ENCODE measurements at places on chromosomes 2 and 18. TPM values are rescaled to one million over a fixed set of nuclear protein-coding genes. Genes with fewer than 3 reads are reported as not detected.

Gene AKAIN1
- not detected for total RNA-seq

Gene EGR4
- total RNA-seq, result 0.83 TPM

Gene TRIB2
- 18.4 TPM for total RNA-seq

Gene CNNM3
- 6.5 TPM for total RNA-seq

Gene REG1B
- not detected for total RNA-seq

Gene KCNK3
- under 0.01 TPM for total RNA-seq

Gene ALK
- total RNA-seq, result under 0.01 TPM

Gene TNFRSF11A
- 0.66 TPM for total RNA-seq

Gene CCDC141
- total RNA-seq, result 0.29 TPM

Gene KRTCAP3
- total RNA-seq, result not detected

Gene GPR35
- 0.99 TPM for total RNA-seq

Gene CCDC178
- 0.29 TPM for total RNA-seq

Gene UCN
- total RNA-seq, result 1.8 TPM

Gene APCDD1
- 4.5 TPM for total RNA-seq

Gene NPAS2
- total RNA-seq, result 9.0 TPM

Gene VIT
- total RNA-seq, result 2.3 TPM

Gene UPP2
- total RNA-seq, result not detected

Gene CRACDL
- under 0.01 TPM for total RNA-seq

Gene SCN9A
- total RNA-seq, result 40.9 TPM

Gene RAB12
- 62.1 TPM for total RNA-seq

Gene ANKRD62
- not detected for total RNA-seq

Gene MARCHF7
- 151 TPM for total RNA-seq

Gene LIMS4
- total RNA-seq, result 3.6 TPM

Gene SLC1A4
- total RNA-seq, result 8.3 TPM

Gene VWA3B
- not detected for total RNA-seq

Gene GPC1
- 371 TPM for total RNA-seq

Gene CHRND
- not detected for total RNA-seq

Gene SIGLEC15
- 3.1 TPM for total RNA-seq
